ENCODE measurements at places on chromosomes 4 and X. TPM values are rescaled to one million over a fixed set of nuclear protein-coding genes. Genes with fewer than 3 reads are reported as not detected.

The BST1 gene
- total RNA-seq, result 0.14 TPM

The SSX2B gene
- total RNA-seq, result not detected

The HEPH gene
- total RNA-seq, result 0.14 TPM

The ARR3 gene
- not detected for total RNA-seq

The ARSD gene
- total RNA-seq, result 57.2 TPM

The TRO gene
- total RNA-seq, result 0.14 TPM

The MPP1 gene
- 4.3 TPM for total RNA-seq

All from nasal cavity respiratory epithelium epithelial cell of viscerocranial mucosa (primary cell).